ENCODE measurements at places on chromosomes 11 and 22.

DNA sequence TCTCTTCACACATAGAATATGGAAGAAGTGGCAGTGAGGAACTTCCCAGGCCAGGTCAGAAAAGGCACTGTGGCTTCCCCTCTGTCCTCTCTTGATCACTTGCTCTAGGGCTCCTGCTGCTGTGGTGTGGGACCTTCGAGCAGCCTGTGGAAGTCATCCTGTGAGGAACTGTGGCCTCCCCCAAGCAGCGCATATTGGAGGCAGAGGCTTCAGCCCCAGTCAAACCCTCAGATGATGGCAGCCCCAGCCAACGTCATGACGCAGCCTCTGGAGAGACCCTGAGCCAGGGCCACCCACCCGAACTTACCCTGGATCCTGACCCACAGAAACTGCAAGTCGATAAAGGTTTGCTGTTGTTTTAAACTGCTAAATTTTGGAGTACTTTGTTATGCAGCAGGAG lies 444.9 kb downstream of the TBC1D22A start:
- DNase-seq, result no peak

- DNase-seq, result peak; percentile 86
Observed at GRCh38 chr22:38681582-38682335, at the start of gene TOMM22. Gene TOMM22, plus strand, starts transcription at chr22:38681957. Its CDS starts 22 bp downstream, at chr22:38681979.

DNA sequence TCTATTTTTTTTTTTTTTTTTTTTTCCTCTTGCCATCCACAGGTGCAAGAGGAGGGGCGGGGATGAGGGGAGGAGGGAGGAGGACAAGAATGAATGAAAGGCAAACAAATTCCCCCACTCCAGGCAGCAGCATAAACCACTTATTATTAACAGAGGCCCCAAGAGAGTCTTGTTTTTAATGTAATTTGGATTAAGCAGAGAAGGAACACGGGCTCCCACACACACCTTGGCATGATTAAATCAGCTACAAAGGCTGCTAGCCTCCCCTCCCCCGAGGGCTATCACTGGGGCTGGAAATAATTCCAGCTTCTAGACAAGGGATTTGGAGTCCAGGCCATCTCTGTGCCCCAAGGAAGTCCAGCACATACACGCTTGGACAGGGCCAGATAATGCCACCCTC lies 93.4 kb upstream of the DRD2 start:
- DNase-seq, result no peak

DNA sequence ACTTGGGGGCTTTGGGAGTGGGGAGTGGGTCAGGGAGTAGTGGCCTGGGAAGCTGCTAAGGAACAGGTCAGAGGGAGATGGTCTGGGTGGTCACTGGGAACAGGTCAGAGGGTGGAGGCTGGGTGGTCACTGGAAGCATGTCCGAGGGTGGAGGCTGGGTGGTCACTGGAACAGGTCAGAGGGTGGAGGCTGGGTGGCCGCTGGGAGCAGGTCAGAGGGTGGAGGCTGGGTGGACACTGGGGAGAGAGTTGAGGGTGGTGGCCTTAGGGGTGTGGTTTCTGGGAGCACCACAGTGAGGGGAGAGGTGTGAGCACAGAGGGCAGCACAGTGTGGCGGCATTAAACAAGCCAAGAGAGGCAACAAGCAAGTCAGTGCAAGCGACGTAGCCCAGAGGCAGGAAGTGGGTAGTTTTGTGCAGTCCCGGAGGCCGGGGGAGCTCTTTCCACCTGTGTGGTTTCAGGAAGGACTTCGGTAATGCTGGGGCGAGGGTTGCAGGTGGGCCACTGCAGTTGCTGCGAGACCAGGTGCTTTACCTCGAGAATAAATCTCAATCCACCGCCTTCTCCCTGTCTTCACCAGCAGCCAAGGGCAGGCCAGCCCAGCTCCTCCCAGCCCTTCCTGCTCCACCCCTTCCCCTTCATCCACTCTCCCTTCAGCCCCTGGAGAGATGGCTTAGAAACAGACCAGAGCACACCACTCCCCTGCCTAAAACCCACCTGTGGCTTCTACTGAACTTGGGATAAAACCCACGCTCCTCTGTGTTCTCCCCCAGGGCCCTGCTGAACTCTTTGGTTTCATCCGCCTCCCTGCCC lies 3.2 kb upstream of the CACNA1I start:
- DNase-seq, result peak; percentile 18

- peak; percentile 6 for DNase-seq
Observed at GRCh38 chr22:19291218-19291579, 320 bp downstream of the CLTCL1 start.

- no peak for DNase-seq
Observed at GRCh38 chr22:47013861-47014635, 251.6 kb downstream of the TBC1D22A start.
